ENCODE measurements at places on chromosomes 5 and 9. TPM values are rescaled to one million over a fixed set of nuclear protein-coding genes. Genes with fewer than 3 reads are reported as not detected.

The CTNND2 gene
- total RNA-seq: 66.9 TPM

The SLCO6A1 gene
- 0.94 TPM for total RNA-seq

DNA sequence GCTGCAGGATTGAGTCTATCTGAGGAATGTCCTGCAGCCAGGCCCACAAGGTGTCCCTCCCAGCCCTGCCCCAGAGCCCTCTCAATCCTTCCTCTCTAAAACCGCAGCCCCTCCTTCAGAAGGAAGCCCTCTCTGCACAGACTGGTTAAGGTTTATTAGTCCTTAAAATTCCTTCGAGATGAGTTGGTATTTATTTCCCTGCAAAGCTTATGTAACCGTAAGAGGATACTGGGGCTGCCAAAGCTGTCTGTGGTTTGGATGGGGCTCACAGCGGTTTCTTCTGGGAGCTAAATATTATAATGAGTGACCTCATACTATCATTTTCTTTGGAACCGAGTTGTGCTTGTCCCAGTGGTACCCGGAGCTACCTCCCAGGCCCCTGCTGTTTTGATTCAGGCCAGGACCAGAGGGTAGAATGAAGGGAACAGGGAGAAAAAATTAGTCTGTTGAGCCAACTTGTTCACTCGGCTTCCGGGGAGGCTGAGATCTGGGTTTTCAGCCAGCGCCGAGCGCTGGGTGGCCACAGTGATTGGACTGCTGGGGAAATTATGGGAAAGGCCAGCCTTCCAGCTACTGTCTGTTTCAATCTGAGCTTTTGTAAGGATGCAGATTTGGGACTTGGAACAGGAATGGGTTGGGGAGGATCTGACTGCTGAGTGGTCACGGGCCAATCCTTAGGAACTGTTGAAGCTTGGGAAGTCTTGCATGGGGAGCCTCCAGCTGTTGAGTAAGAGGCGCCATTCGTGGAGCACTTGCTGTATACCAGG is 107.5 kb downstream of the NDFIP1 start:
- DNase-seq: no peak

DNA sequence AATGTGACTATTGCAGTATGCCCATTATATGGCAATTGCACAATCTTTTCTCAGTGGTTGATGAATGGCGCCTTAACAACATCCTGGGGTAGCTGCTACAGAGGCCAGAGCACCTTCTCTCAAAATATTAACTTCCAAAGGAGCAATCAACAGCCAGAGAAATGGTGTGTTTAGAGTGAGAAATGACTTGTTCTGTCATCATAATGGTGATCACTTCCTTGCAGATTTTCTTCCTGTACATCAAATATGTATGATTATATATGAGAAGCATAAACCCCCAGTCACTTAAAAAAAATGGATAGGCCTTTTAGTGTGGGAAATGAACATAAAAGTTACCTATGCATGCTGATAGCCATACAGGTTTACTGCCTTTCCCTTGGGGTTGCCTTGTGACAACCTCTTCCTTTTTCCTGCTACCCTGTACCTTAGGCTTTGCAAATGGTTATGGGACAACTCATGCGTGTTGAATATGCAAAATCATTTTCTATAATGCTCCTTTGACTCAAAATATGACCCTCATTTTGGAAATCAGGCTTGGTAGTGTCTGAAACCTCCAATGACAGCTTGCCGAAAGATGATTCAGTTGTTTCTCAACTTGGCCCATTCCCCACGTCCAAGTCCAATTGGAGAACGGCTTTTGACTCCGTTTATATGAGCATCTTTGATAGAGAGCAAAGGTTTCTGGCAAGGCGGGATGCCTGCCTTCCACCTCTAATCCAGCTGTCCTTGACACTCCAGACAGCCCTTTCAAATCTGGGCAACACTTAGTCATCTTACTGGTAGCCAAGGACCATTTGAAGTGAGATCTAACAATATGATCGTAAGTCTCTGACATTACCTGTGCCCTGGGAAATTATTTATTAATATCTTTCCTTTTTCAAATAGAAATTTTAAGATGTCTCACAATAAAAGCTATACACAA is 69.3 kb downstream of the SLC1A1 start:
- no peak for DNase-seq

DNA sequence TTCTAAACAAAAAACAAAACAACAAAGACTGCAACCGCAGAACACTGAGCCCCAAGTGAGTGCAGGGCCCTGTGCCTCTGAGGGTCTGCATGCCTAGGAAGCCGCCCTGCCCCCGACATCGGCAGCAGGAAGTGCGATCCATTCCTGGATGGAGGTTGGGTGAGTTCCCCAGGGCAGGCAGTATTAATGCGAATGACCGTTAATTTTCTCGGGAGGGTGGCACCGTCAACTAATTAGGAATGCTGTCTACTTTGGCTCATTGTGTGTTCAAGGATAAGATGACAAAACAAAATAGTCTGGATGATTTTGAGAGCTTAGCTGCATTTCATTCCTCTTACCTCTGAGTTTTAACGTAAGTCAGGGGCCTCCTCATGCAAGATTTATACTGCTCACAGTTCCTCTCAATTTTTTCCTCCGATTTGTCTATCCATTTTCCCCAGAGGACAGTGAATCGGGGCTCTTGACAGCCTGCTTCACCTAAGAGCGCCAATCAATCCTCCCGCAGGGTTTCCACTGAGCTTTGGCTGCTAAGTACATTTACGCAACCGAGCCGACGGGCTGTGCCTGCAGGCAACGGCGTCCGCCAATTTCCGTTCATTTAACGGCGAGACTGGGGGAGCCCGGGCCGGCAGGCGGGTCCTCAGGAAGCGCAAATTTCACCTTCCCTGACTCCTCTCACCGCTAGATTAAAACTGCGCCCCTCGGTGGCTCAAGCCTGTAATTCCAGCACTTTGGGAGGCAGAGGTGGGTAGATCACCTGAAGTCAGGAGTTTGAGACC is 2.9 kb upstream of the NXNL2 start:
- DNase-seq: no peak

DNA sequence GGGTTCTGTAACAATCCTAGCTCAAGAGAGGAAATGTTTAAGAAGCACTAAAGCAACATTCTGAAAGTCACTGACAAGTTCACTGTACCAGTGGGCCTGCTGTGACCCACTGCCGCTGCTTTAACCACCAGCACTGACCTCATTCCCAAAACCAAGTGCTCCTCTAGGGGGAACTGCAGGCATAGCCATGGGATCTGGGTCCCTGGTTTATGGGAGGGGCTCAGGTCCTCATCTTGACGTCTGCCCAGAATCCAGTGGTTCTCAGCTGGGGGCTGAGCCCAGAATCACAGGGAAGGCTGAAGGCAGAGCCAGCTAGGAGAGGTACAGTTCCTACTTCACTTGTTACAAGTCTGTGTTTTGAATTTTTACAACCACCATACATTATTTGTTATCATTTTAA is 36.1 kb upstream of the SLC2A8 start:
- DNase-seq: no peak
